ENCODE measurements at places on chromosomes 11 and 22.

DNA sequence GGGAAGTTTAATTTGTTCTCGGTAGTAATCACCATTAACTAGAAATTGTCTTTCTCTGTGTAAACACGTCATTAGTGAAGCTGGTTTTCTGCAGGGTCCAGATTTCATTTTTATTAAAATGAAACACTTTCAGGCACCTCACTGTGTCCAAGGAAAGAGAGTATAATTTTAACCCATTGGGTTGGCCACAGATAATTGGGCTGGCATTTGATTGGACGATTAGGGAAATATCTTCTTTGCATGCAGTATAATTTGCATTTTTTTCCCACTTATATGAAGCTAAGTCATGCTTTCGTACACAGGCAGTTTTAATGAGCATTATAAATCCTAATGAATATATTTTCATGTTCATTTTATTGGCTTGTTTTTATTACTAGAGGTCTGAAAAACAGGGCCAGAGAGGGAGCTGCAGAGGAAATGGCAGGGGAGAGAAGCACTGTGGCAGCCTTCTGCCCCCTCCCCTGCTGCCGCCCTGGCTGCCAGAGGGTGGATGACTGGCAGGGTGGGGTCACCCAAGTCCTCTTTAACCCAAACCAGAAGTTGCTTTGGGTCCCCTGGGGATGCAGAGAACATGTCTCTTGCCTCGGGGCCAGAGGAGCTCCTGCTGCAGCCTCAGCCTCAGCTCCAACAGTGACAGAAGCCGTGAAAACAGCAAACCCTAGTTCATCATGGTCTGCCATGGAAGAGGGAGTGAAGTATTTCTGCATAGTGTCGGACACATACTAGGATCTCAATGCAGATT, 93.9 kb downstream of the PKNOX2 start:
- no peak for DNase-seq

GRCh38 chr11:115765803-115766239, 261.6 kb upstream of the CADM1 start:
- DNase-seq, result no peak

GRCh38 chr11:120024586-120024985, 113.3 kb downstream of the TRIM29 start:
- DNase-seq, result no peak

GRCh38 chr11:128917144-128917724, 25.4 kb downstream of the TP53AIP1 start:
- DNase-seq, result no peak

DNA sequence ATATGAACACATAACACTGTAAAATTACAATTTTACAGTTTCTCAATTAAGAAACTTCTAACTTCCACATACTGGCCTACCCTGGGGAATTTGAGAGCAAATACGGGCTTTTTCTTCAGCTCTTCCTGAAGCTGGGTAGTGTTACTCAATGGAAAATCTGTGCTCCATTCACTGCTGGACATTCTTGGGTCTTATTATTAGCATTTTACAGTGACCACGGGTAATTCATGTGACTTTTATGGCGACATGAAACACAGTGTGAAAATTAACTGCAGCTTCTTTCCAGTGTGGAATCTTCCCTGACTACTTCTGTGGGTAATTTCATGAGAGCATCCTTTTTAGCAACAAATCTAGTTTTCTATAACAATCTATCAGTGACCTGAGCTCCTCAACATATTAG, 423.7 kb upstream of the ANO5 start:
- no peak for DNase-seq

- no peak for DNase-seq
Measured at GRCh38 chr11:92332986-92333385, 108.4 kb downstream of the FAT3 start.

DNA sequence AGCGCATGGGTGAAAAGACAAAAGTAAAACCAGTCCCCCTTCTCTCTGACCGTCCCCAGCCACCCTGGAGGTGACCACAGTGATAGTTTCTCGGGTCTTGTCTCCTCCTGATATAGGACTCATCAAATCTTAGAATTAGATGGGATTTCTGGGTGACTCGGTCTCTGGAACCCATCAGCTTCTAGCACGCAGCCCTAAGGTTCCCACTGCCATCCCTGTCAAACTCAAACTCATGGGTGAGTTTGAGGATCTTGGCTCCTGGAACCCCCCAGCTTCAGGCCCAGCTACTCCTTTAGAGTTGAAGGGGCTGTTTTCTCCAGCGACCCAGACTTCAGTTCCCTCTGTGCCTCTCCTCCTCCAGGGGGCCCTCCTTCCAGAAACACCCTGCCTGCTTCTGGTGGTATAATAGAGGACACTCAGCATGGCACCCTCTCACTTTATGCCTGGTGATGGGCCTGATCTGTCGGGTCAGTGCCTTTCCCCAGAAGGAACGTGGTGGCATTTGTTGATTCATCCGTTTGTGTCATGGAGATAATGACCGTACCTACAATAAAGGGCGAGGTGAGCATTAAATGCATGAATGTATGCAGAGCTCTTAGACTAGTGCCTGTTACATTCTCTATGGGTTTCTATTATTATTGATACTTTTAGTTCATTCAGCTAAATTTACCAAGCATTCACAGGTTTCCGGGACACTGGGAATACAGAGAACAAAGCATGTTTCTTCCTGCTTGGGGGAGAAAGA, 31.7 kb downstream of the MCM5 start:
- DNase-seq, result no peak

DNA sequence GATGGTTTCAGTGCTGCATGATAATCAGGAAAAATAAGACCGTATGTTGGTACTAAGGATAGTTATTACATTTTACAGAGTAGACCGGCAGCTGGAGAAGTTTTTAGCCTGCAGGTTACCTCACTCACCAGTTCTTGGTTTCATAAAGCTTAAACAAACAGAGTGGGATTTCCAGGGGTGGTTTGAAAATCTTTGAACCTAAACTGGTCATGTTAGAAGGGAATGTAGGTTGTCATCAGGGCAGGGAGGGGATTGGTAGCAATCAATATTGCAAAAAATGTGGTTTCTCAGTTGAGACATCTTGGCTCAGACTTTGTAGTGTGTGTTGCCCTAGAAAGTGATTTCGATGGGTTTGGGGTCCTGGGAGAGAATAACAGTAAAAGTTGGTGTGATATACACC, 17.5 kb downstream of the EXT2 start:
- no peak for DNase-seq

- no peak for DNase-seq
Measured at GRCh38 chr22:39959640-39960447, at the start of gene TMA7B. Gene TMA7B, plus strand, starts transcription at chr22:39960397. Its CDS starts 3,978 bp downstream, at chr22:39964375.

DNA sequence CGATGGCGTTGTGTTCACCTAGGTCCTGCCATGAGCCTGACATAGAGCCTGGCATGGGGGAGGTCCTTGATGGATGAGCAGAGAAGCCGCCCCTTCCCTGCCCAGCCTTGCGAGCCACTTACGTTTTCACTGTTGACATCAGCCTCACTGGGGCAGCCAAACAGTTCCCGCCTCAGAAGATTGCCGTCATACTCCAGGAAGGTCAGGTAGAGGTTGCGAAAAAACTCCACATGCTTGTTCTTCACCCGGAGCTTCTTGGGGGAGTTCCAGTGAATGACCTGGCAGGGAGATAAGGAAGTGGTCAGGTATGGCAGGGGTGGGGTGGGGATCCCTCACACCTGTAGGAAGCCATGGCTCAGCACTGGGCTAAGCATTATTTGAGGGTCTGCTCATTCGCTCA, 279.3 kb upstream of the SYN3 start:
- DNase-seq, result no peak

- no peak for DNase-seq
Measured at GRCh38 chr11:121553806-121554205, 101.0 kb upstream of the SORL1-AS1 start.

GRCh38 chr11:47051217-47051616, 114.7 kb downstream of the CSTPP1 start:
- no peak for DNase-seq

DNA sequence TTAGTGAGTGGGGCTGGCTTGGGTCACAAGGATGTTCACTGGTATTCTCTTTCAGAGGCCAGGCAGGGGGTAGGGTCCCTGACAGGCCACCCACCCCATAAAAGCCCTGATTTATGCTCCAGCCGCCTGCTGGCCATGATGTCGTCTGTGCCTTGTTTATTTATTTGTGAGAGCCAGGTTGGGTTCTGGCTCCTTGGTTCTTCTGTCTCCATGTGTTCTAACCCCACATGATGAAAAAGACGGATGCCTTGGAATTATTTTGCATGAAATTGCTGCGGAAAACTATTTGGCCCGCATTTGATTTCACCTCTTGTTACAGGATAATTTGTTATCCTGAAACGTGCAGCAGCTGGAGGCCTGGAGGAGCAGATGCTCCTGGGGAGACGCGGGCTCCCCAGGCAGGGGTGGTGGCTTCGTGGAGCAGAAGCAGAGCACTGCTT, 46.3 kb upstream of the WNT11 start:
- no peak for DNase-seq

Measured in stimulated activated CD8-positive, alpha-beta memory T cell treated with anti-CD3 and anti-CD28 coated beads, Interleukin-15, amount 100 ng/mL, for 48 hours (primary cell).